Stimulated activated CD4-positive, alpha-beta T cell treated with anti-CD3 and anti-CD28 coated beads, Interleukin-1b, Interleukin-23, amount 100 ng/mL, for 1 hour (primary cell): ENCODE measurements at places on chromosomes 2 and 18.

- no peak for DNase-seq
Observed at GRCh38 chr2:67666386-67667053, 269.4 kb downstream of the ETAA1 start.

GRCh38 chr2:100876231-100876860, 56.4 kb downstream of the NPAS2 start:
- no peak for DNase-seq

- no peak for DNase-seq
Observed at GRCh38 chr2:70482401-70482800, 71.2 kb downstream of the TGFA start.

DNA sequence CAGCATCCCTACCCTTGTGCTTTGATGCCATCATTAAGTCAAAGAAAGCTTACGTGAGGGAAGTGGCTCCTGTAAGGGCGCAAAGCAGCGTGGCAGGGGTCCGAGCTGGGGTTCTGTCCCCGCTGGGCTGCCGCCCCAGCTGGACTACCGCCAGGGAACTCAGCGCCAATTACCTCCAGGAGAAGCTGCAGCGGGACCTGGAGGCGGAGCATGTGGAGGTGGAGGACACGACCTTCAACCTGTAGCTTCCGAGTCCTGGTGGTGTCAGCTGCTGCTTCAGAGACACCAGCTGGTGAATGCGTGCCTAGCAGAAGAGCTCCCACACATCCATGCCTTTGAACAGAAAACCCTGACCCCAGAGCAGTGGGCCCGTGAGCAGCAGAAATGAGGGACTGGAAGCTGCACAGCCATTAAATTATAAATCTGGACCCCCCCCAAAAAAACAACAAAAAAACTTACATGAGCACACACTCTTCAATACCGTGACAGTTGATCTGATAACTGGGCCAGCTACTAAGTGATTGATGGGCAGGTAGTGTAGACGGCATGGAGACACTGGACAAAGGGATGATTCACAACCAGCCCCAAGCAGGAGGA, 20.1 kb upstream of the YES1 start:
- no peak for DNase-seq
